ENCODE measurements at places on chromosomes 13 and 19.

DNA sequence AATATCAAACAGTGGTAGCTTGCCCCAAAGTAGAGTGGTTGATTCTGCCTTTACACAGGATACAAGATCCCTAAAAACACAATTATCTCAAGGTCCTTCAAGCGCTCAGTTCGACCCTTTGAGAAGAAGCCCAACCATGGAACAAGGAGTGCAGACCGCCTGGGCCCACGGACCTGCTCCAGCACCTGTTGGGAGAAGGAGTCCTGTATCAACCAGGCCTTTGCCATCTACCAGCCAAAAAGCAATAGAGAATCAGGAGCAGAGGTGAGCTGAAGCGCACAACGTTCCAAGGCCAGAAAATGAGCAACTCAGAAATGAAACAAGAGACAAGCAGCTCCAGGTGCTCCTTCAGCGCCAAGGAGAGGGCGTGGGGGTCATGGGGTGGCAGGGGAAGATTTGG, 6.3 kb upstream of the LILRB3 start:
- DNase-seq = no peak

GRCh38 chr19:4385291-4386040, 14.9 kb downstream of the SH3GL1 start:
- DNase-seq = no peak

GRCh38 chr13:76982061-76982460, 9.8 kb upstream of the CLN5 start:
- DNase-seq = no peak

GRCh38 chr19:14830702-14831101, 4.3 kb downstream of the OR7A5 start:
- DNase-seq = no peak

GRCh38 chr13:110824702-110825300, 90.1 kb downstream of the ANKRD10 start:
- no peak for DNase-seq

DNA sequence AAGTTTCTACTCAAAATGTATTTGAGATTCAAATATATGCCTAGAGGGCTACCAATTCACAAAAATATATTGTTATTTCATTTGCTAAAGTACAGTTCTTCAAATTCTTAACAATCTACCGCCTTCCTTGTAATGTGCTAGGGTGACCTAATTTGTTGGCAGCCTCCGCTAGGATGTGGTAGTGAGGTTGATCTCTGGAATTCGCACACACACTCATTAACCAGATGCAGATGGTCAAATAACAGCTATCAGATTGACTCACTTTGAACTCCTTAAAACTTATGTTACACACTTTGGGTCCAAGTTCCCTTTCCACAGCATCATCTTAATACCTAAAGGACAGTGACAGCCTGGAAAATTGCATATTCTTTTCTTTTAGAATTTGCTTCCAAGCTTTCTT, 367.3 kb downstream of the DCT start:
- DNase-seq = no peak

DNA sequence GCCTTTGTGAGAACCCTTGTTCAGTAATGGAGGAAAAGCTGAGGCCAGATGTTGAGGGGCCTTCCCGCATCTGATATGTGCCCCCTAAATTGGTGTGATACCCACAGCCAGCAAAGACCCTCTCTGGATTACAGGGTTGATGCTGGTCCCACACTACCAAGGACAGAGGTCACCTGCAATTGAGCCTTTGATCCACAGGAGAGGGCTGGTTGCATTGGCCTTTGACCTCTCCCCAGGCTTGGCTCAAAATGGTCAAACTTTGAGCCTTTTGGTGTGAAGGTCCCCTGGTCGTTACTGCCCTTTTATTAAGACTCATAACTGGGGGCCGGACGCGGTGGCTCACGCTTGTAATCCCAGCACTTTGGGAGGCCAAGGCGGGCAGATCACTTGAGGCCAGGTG, 8.4 kb upstream of the MRPL4 start:
- DNase-seq = no peak

DNA sequence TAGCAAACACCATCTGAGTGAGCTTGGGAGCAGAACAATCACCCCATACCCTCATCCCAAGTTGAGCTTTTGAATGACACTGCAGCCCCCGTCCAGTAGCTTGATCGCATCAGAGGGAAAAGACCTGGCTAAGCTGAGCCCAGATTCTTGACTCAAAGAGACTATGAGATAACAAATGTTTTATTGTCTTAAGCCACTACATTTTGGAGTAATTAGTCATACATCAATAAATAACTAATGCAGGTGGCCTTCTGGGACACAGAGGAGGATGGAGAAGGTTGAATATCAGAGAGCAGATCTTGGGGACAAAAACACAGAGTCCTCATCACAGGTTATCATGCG, 24.6 kb upstream of the IGSF23 start:
- no peak for DNase-seq

- no peak for DNase-seq
Observed at GRCh38 chr13:113739527-113740285, 19.3 kb upstream of the TMEM255B start.

DNA sequence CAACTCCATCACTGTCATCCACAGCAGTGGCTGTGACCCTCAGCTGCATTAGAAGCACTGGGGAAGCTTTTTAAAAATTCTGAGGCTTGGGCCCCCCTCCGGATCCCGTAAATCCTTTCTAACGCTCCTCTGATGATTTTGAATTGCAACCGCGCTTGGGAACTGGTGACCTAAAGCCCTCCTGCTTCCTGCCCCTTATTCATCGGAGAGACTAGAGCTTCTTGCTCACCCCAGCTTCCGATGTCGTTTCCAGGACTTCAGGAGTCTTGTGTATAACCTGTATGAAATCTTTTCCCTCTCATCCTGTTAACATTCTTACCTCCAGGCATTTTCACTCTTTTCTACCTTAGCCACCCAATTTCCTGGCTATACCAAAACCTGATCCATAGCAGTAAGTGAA, 14.8 kb downstream of the ZAR1L start:
- DNase-seq = no peak

DNA sequence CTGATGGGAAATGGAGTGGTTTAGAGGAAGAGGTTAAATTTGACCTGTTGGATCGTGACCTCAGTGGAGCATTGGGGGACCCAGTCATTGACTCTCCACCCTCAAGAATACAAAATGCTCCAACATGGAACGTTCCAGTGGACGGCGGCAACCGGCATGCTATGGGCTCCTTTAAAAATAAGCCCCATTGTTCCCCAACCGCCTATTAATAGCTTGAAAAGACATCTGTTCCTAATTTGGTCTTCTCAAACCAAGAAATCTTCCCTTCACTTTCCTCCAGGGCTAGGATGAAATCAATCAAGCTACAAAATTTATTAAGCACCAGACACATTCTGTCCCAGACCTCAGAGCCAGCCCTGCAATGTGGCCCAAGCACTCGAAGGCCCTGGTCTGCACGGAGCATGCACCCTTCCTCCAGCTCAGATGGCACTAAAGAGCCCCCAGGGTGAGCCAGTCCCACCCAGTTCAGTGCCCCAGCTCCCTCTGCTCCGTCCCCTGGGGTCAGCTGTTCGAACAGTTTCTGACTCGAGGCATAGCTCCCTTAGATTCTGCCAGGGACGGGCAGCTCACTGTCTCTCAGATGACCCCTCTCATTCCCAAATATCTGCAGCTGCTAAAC, 22.5 kb upstream of the VSTM2B start:
- DNase-seq = no peak

- no peak for DNase-seq
Observed at GRCh38 chr13:110466266-110466915, 95.1 kb downstream of the RAB20 start.

GRCh38 chr13:84200971-84201370, 318.7 kb upstream of the SLITRK1 start:
- no peak for DNase-seq

DNA sequence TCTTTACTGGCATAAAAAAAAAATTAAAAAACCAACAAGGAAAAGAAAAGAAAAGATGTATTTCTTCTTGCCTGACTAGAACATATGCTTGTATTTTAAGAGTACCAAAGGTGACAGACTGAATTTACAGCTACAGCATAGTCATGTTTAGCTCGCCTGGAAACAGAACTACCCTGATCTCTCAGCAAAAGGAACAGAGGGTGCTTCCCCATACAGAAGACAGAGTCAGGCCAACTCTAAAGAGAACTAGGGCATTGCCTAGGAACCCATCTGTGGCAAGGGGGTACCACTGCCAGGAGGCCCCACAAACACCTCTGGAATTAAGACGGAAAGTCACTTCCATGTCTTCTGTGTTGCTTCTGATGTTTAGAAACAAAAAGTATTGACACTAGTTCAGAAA, 252.1 kb upstream of the STARD13 start:
- no peak for DNase-seq

- DNase-seq = no peak
Observed at GRCh38 chr13:30798776-30799355, 63.5 kb downstream of the ALOX5AP start.

GRCh38 chr19:32828643-32829344, 40.8 kb downstream of the SLC7A9 start:
- no peak for DNase-seq

DNA sequence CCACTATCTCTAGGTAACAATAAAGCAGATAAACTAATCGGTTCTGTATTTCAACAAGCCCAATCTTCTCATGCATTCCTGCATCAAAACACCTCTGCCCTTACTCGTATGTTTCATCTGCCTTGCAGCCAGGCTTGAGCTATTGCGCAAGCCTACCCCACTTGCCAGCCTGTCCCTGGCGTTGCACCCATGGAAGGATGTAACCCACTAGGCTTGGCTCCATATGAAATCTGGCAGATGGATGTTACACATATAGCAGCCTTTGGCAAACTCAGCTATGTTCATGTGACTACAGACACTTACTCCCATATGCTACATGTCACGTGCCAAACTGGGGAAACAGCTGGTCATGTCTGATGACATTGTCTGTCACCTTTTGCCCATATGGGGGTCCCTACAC, 11.9 kb upstream of the ZNF549 start:
- no peak for DNase-seq

DNA sequence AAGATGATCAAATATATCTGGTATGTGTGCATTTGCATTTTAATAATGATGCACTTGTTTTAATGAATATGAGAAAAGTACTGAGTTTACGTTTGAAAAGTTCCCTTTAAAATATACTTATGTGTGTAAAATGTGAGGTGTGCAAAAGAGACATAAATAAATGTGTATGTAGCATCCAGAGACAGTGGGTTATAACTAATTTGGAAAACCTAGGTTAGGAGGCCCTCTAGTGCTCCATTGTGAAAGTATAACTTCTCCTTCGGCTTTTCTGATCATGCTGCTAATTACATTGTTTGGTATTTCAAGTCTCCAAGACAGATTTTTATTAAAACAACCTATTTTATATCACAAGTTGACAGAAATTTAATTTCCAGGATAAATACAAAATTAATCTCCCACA, 30.1 kb downstream of the SCEL start:
- peak; percentile 23 for DNase-seq

DNA sequence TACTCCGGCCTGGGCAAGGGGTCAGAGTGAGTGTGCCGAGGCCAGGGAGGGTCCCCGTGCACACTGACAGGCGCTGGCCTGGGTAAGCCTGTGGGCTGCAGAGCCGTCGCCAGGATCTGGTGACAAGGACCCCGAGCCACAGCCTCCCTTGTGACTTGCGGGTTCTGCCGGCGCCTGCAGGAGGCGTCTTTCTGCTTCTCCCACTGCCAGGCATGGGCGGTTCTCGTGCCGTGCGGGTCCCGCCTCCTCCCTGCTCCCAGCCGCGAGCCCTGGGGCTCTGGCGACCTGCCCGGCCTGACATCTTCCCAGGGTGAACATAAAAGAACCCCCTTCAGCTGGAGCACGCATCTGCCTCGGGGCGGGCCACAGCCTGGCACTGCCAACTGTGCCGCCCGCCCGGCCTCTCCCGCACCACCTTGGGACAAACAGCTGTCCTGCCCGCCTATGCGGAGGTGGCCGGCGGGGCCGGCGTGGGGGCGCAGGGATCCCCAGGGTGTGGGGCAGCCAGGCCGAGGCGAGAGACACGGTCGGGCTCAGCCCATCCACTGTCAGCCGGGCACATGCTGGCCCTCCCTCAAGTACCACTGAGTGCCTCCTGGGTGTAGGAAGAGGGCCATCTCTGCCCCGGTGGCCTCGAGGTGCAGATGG, 1.5 kb upstream of the HCN2 start:
- no peak for DNase-seq

DNA sequence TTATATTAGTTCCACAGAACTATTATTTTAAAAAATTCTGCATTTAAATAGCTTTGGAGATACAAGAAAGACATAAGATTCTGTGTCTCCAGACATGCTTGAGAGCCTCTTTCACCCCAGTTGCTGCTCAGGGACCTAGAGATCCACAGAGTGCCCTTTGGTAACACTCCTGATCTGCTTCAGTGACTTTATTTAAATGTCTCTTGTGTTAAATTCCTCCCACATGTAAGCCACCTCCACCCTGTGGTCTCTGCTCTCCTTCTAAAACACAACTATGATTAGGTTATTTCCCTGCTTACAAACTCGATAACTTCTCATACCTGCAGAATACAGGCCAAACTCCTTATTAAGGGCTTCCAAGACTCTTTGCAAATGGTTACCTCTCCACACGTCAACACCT, 141.0 kb downstream of the RFC3 start:
- DNase-seq = no peak

GRCh38 chr19:35868172-35868822, at the start of gene APLP1:
APLP1 (plus strand) TSS chr19:35868574; CDS start chr19:35868637, 63 bp downstream.
- no peak for DNase-seq

GRCh38 chr19:10538204-10538983, 5.3 kb upstream of the ATG4D start:
- no peak for DNase-seq

- DNase-seq = no peak
Observed at GRCh38 chr13:38462605-38463004, 113.0 kb downstream of the UFM1 start.

GRCh38 chr19:7307590-7308218, 13.5 kb upstream of the INSR start:
- DNase-seq = no peak

- no peak for DNase-seq
Observed at GRCh38 chr19:23823952-23824389, 65.3 kb upstream of the ZNF681 start.

DNA sequence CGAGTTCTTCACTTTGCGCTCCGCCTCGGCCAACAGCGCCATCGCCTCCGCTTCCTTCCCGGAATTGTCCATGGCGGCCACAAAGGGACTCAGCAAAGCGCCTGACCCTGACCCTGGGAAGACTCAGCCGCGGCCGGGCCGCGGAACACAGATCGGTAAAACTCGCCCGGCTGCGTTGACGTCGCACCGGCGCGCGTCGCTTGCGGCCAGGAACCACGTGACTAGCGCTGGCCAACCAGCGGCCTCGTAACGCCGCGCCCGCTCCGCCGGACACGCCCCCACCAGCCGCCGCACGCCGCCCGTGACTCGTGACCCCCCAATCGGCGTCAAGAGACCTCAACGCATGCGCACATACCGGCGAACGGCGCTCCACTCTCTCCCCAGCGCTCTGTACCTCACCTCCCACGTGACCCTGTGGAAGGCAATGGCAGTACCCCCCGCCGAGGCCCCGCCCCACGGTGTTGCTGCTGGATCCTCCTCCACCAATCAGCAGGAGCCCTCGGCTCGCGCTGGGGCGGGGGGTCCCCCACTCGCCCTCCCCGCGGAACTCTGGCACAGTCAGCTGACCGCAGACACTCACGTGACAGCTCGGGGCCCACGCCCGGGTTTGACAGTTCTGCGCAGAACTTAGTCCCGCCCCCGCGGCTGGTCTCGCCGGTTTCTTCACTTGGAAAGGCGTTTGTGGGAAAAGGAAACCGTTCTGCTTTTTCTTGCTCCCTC, at the start of gene NAPA:
TSS of gene NAPA (minus strand) at position 195 of the 720 bp plus-strand sequence. CDS start at position 72, 123 bp downstream.
- DNase-seq = peak; percentile 91

- no peak for DNase-seq
Observed at GRCh38 chr13:76350399-76350798, 535.8 kb downstream of the KCTD12 start.

Measured in cerebellar nuclear complex (tissue), 1 donor.